ENCODE measurements at places on chromosomes 1 and 21.

DNA sequence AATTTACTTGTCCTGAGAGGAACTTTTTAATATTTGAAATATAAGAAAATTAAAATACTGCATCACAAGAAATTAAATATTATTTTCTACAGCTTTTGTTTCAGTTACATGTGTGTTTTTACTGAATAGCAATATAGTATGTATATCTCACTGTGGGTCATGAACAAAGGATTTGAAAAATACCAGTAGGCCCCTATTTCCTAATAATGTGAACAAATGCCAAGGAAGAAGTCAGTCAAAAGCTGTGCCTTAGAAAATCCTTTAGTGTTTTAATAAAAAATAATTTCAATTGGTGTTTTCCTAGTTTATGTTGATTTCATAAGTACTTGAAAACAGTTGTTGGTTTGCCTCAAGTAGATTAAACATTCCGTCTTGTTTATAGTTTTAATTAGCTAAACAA is 46.7 kb downstream of the SMYD3 start:
- DNase-seq = no peak

DNA sequence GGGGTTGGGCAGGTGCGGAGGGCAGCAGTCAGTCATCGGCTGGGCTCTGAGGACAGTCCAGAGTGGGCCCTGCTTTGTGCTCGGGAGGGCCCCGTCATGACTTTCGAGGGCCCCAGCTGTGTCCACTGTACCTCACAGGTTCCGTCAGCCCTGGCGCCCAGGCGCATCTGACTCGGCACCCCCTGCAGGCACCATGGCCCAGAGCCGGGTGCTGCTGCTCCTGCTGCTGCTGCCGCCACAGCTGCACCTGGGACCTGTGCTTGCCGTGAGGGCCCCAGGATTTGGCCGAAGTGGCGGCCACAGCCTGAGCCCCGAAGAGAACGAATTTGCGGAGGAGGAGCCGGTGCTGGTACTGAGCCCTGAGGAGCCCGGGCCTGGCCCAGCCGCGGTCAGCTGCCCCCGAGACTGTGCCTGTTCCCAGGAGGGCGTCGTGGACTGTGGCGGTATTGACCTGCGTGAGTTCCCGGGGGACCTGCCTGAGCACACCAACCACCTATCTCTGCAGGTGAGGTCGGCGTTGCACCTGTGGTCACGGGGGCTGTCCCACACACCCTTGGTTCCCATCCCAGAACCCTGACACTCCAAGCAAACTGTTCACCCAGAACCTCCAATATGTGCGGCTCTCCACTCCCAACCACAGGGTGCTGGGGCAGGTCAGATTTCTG is 7.8 kb downstream of the PODN start:
- no peak for DNase-seq

DNA sequence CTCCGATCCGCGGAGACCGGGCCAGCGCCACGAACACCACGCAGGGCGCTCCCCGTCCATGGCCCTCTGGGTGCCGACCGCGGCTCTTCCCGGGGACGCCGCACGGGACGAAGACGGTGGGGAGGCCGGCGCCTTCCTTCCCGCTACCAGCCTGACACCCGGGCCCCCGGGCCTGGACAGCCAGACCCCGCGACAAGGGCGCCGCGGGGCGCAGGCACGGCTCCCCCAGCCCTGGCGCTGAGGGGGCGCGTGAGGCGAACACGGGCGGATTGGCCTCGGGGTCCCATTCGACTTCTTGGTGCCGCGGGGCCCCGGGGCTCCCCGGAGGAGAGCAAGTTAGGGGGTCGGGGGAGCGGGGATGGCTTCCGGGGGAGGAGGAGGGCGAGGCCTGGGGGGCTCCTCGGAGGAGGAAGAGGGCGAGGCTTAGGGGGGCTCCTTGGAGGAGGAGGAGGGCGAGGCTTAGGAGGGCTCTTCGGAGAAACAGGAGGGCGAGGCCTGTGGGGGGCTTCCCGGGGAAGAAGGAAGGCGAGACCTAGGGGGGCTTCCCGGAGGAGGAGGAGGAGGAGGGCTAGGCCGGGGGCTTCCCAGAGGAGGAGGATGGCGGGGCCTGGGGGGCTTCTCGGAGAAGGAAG is 537 bp upstream of the KLHL17 start:
- DNase-seq = no peak

GRCh38 chr1:179877586-179878265 is at the start of gene TOR1AIP2:
Gene TOR1AIP2 (minus strand): TSS chr1:179877803. CDS start chr1:179852665, 25,138 bp downstream.
- peak; percentile 93 for DNase-seq

- no peak for DNase-seq
These were observed 224.1 kb upstream of the CACYBP start for GRCh38 chr1:174775621-174776020.

GRCh38 chr1:47213230-47213963 is 18.6 kb downstream of the TAL1 start:
- no peak for DNase-seq

DNA sequence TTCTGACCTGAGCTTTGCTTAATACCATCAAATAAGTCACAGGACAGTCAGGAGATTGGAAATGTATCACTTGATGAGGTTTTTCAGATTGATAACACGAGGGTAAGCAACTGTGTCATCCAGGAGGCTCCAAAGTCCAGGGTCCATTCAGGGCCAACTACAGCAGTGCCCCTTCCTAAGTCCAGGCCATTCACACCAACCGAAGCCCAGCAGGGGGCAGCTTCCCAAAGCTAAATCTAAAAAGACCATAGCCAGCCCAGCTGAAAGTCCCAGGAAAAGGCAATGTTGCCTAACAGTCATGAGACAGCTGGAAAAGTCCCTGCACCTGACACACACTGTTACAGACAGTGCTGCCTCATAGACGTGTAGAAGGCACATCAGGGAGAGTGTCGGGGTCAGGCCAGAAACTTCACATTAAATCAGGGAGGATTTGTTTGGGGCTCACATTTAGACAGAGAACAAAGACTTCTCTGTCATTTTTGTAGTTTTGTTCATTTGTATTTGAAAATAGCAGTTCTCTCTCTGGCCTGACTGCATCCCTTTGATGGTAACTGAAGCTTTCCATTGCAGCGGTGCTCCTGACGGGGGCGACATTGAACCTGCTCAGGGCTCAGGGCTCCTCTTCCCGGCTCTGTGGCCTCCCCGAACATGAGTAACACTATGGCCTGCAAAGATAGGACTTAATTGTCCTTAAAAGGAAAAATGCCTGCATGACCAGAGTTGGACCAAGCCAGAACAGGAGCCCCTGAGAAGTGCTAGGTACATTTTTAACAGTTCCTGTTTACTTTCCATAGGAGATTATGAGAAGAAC is 200.4 kb downstream of the NRIP1 start:
- peak; percentile 78 for DNase-seq

- no peak for DNase-seq
These were observed 117.5 kb downstream of the NAV1 start for GRCh38 chr1:201656311-201657032.

- DNase-seq = no peak
These were observed 25.7 kb downstream of the URB1 start for GRCh38 chr21:32367158-32367557.

DNA sequence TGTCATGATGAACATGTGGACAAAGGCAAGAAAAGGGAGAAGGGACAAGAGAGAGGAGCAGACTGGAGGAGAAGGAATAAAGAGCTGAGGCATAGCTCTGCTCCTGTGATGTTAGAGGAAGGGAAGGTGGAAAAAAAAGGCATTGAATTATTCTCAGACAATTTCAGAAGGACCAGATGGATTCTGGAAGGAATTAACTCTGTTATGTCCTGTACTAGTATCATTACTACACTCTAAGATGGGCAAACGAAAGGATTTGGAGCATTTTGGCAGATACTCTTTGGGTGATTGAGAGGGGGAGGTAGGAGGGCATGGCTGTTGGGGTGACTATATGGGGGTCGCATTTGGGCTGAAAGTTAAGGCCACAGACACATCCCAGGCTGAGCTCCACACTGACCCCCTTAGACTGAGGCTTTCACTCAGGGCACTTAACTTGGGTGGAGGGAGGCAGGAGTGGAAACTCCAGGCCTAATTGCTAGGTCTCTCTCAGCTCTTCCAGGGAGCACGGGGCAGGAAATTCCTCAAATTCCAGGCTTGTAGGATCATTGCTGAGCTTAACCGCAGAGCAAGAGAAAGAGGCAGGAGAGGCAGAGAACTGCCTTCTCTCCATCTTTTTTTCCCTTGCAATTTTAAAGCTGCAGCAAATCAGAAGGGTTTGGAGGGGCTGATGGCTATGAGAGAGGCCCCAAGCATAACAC is 25.9 kb downstream of the KIRREL1 start:
- DNase-seq = no peak

GRCh38 chr1:108699375-108700332 is 7.5 kb downstream of the PRPF38B start:
- DNase-seq = no peak

- peak; percentile 46 for DNase-seq
These were observed 1.9 kb downstream of the PPFIA4 start for GRCh38 chr1:203028067-203028783.

GRCh38 chr1:80403471-80403893 is 1397.0 kb upstream of the ADGRL4 start:
- DNase-seq = no peak

DNA sequence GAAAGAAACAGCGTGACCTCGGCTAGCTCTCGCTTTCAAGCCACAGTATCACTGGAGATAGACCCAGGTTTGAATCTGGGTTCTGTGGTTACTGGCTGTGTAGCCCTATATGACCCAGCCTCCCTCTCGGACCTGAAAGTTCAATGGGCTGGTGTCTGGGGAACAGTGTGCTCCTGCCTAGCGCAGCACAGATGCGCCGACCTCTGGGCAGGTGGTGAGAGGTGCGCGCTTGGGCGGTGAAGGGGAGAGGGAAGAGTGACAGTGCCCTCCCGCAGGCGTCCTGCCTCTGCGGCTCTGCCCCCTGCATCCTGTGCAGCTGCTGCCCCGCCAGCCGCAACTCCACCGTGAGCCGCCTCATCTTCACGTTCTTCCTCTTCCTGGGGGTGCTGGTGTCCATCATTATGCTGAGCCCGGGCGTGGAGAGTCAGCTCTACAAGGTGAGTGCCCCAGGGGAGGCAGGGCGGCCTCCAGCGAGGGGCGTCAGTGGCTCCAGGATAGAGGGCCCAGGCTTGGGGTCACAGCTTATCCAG is 10.5 kb downstream of the SERINC2 start:
- no peak for DNase-seq

GRCh38 chr1:6470132-6471085 is 4.4 kb upstream of the TNFRSF25 start:
- no peak for DNase-seq

GRCh38 chr1:243559575-243560162 is 290.4 kb downstream of the AKT3 start:
- no peak for DNase-seq

DNA sequence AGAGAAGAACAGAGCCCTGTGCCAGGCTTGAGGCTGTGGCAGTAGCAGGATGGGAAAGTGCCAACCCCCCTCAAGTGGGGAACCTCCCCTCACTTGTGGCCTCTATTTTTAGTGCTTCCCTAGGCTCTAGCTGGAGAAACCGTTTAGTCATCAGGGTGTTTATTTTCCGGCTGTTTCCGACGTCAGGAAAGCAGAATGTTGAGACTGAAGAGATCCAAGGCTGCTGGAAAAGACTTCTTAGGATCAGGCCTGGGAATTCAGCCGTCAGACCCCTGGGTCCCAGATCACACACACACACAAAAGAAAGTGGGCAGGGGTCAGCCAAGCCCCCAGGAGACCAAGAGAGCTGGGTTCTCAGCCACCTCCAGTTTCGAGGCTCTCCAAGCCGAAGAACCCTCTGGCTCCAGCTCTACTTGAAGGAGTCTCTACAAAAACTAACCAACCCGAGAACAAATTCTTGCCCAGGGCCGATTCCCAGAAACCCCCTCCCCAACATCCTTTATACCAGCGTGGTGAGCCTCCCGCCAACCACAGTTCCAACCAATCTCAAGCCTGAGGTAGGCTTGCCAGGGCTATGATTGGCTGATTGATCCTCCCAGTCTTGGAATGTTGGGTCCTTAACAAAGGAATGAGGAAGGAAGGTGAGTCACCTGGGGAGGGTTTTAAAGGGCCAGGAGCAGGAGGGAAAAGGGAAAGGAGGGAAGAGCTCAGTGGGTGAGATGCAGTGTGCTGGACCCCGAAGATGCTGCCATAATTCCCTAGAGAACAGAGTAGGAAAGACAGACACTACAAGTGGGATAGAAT is 2.5 kb upstream of the MEF2D start:
- DNase-seq = no peak

DNA sequence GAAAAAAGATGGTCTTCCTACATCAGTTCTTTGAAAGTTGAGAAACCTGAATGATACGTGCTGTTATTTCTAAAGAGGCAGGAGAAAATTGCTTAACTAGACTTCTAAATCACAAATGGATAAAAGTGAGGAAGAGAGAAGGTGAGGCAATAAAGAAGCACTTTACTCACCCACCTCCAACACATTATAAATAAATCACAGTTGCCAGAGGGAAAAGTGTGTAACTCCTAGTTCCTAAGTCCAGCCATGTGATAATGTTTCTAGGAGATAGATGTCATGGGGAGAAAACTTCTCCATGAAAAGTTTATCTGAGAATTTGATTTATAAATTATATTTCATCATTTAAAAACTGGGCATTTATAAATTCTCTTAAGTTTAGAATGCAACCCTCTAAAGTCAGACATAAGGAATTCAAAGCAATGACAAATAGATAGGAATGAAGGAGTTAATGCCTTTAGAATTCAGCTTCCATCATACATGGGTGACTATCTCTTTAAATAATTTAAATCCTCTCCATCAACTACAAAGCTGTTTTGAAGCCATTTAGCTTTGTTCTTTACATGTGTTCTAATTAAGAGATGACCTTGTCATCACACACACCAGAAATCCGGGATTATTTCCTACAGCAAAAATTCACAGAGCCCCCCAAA is 60.0 kb downstream of the NRIP1 start:
- no peak for DNase-seq

- DNase-seq = peak; percentile 82
These were observed 15.2 kb downstream of the H6PD start for GRCh38 chr1:9249534-9250410.

- DNase-seq = no peak
These were observed 43.0 kb upstream of the RGL1 start for GRCh38 chr1:183761871-183762270.

- DNase-seq = no peak
These were observed 48.4 kb upstream of the LRRC3 start for GRCh38 chr21:44406953-44407352.

- DNase-seq = no peak
These were observed 45.4 kb downstream of the CD247 start for GRCh38 chr1:167472752-167473521.

- no peak for DNase-seq
These were observed 29.4 kb downstream of the IL6R start for GRCh38 chr1:154434346-154435085.
